ENCODE measurements at places on chromosomes 13 and 19. TPM values are rescaled to one million over a fixed set of nuclear protein-coding genes. Genes with fewer than 3 reads are reported as not detected.

DNA sequence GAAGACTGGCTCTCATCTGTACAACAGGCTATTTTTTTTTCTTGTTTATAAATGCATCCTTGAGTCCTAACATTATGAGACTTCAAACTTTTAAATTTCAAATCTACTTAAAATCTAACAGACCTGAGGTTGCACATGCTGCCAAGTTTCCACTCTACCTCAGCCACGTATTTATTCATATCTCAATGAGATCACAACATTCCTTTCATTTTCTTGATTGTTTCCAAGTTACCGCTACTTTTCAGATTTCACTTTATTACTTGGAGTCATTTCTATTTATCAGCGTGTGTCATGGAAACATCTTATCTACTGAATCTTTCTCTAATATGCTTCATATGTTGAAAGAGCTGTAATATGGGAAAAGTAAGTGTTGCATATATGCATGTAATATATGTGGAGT is 1257.5 kb upstream of the ATXN8OS start:
- DNase-seq, result no peak

DNA sequence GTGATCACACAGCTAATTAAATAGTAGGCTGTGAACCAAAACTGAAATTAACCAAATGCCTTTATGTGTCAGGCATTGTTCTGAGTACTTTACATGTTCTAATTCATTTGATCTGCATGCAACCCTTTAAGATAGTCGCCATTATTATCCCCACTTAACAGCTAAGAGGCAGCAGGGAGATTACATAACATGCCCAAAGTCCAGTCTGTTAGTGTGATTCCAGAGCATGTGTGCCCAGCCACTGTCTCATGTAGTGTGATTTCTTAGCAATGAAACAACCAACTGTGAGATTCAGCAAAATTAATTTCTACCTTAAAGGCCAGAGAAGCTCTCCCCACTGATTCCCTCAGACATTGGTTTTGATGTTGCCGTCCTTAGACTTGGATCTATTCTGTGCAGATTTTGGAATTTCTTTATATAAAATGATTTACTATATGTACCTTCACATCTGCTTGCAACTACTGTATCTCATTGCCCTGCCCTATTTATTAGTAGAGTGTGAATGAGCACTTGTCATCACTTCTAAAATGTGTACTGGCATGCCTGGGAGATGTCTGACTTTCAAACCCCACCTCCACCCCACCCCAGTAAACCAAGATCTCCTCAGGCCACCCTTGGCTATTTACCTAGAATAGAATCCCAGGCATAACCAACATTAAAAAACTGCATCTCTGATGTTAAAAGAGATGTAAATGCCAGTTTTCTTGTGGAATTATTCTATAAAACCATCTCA is 41.2 kb downstream of the POLR1D start:
- DNase-seq, result no peak

DNA sequence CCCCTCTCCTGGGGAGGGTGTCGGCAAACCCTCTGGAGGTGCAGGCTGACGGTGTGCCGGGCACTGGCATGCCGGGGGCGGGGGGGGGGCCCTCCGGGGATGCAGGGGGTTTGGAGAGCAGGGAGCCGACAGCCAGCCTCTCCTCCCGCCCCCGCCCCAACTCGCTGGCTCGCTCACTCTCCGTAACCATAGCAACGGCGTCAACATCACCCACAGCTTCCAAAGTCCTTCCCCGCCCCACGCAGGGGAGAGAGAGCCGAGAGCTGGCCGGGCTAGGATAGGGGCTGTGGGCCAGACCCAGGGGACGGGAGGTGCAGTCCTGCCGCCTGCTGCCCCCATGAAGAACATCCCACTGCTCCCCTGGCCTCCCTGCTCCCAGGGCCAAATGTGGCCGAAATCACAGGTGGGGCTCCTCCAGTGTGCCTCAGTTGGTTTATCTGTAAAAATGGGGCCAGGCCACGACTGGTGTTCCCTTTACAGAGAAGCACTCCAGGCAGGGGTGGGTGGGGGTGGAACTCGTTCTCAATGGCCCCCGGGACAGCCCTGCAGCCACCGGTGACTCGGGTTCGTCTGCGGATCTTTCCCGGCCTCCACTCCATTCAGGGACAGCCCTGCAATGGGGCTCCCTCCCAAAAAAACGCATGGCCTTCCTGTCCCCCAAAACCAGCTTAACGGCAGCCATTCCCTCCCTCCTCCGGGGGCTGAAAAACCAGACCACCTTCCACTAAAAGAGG is 3.2 kb downstream of the KLF16 start:
- no peak for DNase-seq

Gene C1QTNF9
- 0.26 TPM for total RNA-seq

- DNase-seq, result no peak
Observed at GRCh38 chr19:1259876-1260748, 9.0 kb upstream of the CIRBP start.

DNA sequence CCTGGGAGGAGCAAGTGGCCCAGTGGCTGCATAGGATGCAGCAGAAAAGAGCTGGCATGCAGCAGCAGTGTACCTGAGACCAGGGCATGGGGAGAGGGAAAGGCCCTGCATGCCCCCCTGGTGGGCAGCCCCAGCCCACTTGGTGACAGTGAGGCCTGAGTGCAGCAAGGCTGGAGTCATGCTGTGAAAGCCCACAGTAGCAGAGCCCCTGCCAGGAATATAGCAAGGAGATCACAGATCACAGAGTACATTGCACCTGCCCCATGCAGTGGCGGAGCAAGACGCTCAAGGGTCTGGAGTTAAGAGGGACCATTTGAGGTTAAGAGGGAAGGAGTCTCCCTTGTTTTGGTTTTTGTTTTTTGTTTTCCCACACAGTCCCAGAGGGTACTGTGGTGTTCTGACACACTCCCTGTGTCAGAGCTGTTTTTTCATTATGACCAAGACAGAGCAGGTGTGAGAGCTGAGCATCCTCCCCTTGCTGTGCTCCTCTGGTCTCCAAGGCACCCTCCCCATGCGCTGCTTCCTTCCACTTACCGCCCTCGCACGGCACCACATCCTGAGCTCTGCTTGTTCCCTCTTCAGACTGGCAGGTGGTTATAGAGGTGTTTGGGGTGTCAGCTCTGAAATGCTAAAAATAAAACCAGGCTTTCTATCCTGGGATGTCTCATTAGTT is 85.0 kb upstream of the UBL3 start:
- DNase-seq, result no peak

DNA sequence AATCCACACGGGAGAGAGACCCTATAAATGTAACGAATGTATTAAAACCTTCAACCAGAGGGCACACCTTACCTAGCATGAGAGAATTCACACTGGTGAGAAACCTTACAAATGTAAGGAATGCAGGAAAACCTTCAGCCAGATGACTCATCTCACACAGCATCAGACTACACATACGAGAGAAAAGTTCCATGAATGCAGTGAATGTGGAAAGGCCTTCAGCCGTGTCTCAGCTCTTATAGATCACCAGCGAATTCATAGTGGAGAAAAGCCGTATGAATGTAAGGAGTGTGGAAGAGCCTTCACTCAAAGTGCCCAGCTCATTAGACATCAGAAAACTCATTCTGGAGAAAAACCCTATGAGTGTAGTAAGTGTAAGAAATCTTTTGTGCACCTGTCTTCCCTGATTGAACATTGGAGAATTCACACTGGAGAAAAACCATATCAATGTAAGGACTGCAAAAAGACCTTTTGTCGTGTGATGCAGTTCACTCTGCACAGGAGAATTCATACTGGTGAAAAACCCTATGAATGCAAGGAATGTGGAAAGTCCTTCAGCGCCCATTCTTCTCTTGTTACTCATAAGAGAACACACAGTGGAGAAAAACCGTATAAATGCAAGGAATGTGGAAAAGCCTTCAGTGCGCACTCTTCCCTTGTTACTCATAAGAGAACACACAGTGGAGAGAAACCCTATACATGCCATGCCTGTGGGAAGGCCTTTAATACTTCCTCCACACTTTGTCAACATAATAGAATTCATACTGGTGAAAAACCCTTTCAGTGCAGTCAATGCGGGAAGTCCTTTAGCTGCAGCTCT is 16.0 kb downstream of the ZNF582 start:
- no peak for DNase-seq

GRCh38 chr13:35990196-35990595 is 141.0 kb downstream of the DCLK1 start:
- DNase-seq, result no peak

- DNase-seq, result no peak
Observed at GRCh38 chr19:5271145-5271544, 69.5 kb downstream of the PTPRS start.

Gene CD22
- 4.2 TPM for total RNA-seq

Gene CERS1
- 0.55 TPM for total RNA-seq

Gene ZNF587
- total RNA-seq, result 60.2 TPM
